ENCODE measurements at places on chromosomes 12 and 14. TPM values are rescaled to one million over a fixed set of nuclear protein-coding genes. Genes with fewer than 3 reads are reported as not detected.

- DNase-seq, result peak; percentile 9
These were observed 123.2 kb upstream of the FOXN3 start for GRCh38 chr14:89540009-89540829.

Gene CLEC1A
- not detected for total RNA-seq

- DNase-seq, result no peak
These were observed 6.6 kb downstream of the HIF1A start for GRCh38 chr14:61701946-61702345.

DNA sequence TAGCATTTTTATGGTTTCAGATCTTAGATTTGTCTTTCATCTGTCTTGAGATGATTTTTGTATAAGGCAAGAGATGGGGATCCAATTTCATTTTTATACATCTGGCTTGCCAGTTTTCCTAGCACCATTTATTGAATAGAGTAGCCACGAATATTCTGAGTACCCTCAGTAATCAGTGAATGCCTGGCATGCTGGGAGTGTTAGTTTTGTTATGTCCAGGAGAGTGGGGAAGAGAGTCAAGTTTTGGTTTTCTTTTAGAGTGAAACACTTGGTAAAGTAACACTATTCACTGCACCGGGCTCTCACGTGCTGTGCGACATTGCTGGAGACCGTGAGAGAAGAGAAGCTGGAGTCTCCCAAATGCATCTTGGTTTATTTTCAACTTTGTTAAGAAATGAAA is 31.3 kb downstream of the DERA start:
- DNase-seq, result peak; percentile 17

DNA sequence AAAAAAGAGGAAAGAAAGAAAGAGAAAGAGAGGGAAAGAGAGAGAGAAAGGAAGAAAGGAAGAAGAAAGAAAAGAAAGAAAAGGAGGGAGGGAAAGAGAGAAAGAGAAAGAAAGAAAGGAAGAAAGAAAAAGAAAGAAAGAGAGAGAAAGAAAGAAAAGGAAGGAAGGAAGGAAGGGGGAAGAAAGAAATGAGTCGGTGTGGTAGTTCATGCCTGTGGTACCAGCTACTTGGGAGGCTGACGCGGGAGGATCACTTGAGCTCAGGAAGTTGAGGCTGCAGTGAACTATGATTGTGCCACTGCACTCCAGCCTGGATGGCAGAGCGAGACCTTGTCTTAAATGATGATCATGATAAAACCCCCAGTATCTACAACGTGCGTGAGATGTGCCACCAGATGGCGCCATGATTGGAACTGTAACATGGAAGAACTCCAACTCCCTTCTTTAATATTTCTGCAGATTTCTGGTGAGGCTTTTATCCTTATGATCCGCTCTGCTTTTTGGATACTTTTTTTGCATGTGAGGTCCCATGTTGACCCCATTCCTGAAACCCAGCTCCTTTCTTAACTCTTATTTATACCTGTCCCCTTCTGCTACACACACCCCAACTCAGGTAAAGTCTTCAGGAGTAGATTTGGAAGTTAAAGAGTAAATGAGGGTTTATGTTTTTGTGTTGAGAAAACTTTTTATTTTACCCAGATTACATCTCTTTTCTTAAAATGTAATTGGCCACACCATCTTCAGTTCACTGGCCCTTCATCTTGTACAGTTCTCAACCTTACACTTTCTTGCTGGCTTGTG is 25.6 kb downstream of the RNASE10 start:
- peak; percentile 78 for DNase-seq

DNA sequence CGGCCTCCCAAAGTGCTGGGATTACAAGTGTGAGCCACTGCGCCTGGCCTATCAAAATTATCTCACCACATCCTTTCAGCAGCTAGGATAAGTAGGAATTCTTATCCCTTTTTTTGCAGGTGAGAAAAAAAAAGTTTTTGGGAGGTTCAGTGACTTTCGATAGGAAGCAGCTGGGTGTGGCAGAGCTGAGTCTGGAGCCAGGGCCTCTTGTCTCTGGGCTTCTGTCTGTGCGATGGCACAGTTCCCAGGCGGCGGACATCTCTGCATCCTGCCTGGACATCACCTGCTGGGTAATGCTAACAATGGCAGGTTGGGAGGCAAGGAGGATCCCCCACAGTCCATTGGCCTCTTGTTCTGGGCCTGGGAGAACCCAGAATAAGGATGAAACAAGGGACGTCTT is 12.5 kb downstream of the NRXN3 start:
- no peak for DNase-seq

Gene LBHD2
- total RNA-seq, result not detected

Gene C14orf132
- 20.6 TPM for total RNA-seq

Gene GPR68
- total RNA-seq, result 0.86 TPM

GRCh38 chr14:100325231-100325632 is 2.1 kb downstream of the SLC25A47 start:
- no peak for DNase-seq

DNA sequence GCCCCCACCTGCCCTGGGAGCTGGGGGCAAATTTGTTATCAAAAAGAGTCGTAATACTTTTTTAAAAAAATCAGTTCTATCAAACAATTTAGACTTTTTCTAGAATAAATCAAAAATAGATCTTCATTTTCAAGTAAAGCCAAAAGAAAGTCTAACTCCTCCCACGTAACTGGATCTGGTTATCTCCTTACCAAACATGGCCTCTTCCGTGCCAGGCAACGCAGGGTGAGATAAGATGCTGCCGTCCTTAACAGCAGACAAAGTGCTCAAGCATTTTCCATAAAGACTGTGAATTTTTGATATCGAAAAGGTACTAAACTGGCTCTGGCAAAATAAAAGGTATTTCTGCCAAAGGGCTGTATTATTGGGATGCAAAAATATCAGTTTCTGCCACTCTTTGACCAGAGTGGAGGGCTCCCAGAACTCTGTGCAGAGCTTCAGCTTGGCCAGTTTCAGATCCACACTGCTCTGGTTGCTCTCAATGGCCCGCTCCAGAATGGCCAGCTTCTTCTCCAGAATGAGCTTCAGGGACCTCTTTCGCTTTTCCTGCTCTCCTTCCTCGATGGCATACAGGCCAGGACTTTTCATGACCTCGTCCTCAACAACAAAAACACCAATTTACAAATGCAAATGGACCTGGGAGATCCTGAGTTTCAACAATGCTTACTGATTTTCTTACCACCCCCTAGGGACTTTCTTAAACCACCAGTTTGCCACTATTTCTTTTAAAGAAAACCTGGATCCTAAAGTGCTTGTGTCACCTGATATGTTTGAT is 29.0 kb downstream of the NRDE2 start:
- no peak for DNase-seq

DNA sequence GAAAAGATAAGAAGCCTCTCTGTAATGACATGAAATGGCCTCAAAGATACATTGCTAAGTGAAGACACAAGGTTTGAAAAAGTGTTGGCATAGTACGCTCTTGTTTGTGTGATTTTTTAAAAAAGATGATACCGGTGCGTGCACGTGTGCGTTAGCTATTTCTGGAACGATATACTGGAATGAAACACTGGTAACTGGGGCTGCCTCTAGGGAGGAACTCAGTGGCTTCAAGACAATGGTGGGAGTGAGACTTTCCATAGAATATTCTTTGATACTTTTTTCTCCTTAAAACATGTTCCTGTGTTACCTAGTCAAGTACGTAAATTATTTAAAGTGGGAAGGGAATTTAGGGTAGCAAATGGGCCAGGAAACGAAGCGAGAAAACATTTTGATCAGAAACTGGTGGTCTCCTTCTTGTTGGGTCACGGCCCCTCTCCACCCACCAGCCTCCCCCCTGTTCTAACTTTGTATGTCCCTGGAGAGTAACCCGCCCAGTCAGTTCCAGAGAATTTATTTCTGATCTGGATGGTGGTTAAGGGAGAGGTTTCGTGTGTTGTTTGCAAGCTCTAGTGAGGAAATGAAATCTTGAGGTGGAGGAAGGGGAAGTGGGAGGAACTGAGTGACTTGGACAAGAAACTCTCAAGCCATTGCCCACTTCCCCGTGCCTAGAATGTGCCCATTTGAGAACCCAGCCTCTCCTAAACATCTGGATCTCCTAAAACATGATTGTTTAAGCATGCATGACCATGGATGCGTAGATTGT is 6.6 kb downstream of the FGF6 start:
- DNase-seq, result no peak

DNA sequence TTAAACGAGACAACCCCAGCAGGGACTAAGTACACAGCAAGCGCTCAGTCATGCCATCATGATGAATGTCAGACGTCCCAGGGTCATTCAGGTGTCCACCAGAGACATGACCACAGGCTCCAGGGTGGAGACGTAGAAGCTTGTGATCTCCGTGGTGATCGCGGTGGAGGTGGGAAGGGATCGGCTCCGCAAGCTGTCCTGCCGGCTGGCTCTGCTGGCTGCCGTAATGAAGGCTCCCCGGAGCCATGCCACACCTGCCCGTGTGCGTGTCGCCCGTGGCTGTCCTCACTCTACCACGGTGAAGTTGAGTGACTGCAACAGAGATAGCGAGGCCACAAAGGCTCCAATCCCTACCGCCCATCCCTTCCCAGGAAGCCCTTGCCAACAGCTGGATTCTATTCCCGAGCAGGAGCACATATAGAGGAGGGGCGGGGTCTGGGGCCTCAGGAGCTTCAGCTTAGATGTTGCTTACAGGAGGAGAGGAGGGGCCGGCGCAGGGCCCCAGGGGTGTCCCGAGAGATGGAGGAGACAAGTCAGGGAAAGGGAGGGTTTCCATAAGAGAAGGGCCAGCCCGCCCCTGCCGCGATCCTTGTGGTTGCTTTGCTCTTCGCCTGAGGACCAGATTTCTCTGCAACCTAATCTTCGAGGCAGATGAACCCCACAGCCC is 332.6 kb upstream of the SFSWAP start:
- DNase-seq, result no peak

- no peak for DNase-seq
These were observed 4.2 kb downstream of the PDE3A start for GRCh38 chr12:20372326-20373096.

GRCh38 chr14:66650491-66650911 is 142.6 kb downstream of the GPHN start:
- no peak for DNase-seq

Gene OR4N5
- not detected for total RNA-seq

DNA sequence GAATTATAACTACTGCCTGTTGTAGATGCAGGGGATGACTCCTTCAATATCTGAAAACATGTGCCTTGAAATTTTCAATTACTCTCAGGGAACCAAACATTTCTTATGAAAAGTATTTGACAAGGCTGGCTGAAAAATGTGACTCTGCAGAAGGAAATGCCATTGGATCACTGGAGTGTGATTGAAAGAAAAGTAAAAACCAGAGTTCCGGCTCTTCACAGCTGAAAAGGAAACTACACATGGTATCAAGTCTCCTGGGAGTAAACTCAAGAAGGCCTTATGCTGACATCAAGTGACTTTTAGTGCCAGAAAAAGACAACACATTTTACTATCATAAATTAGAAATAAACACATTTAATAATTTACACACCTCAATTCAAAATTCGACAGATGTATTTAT is 693.0 kb downstream of the LRFN5 start:
- no peak for DNase-seq

Gene OR4K1
- not detected for total RNA-seq

GRCh38 chr12:91695964-91696363 is 449.7 kb downstream of the BTG1 start:
- DNase-seq, result no peak

GRCh38 chr14:37590428-37591139 is 4.5 kb downstream of the FOXA1 start:
- DNase-seq, result no peak

Gene STON2
- total RNA-seq, result not detected
